ENCODE measurements at places on chromosomes 7 and 10. TPM values are rescaled to one million over a fixed set of nuclear protein-coding genes. Genes with fewer than 3 reads are reported as not detected.

STOX1 gene
- 0.94 TPM for polyA plus RNA-seq

PPP1R17 gene
- polyA plus RNA-seq = not detected

CCNJ gene
- polyA plus RNA-seq = 6.5 TPM

GLI3 gene
- polyA plus RNA-seq = 0.24 TPM

CFAP69 gene
- 1.6 TPM for polyA plus RNA-seq

PIP gene
- not detected for polyA plus RNA-seq

AFAP1L2 gene
- polyA plus RNA-seq = 27.3 TPM

TBXAS1 gene
- polyA plus RNA-seq = 8.8 TPM

MYL10 gene
- not detected for polyA plus RNA-seq

LIPN gene
- not detected for polyA plus RNA-seq

PIK3CG gene
- not detected for polyA plus RNA-seq

DNA sequence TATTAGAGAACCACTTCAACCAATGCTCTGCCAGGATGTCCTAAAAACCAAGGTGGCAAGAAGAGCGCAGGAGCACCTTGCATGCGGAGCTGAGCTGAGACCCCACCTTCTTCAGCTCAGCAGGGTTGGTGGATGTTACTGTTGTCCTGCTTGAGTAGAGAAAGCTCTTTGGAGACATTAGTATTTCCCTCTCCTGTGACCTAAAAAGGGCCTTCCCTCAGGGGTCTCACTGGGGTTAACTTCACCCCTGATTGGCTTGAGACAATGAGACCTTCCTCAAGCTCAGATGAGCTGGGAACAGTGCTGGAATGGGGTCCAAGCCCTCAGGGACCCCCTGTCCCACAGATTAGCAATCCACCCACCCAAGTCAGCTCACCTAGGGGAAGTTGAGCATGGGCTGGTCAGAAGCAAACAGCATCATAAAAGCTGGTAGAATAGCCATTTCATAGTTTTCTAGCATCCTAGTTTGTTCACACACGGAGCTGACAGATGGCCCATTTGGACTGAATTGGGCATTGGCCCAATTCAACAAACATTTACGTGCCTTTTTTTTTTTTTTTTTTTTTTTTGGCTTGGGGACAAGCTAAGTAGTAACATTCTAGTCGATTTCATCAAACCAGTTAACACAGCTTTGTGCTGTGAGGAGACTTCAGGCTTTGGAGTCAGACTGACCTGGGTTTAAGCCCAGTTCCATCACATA, 100.6 kb upstream of the HABP2 start:
- DNase-seq = no peak

DNA sequence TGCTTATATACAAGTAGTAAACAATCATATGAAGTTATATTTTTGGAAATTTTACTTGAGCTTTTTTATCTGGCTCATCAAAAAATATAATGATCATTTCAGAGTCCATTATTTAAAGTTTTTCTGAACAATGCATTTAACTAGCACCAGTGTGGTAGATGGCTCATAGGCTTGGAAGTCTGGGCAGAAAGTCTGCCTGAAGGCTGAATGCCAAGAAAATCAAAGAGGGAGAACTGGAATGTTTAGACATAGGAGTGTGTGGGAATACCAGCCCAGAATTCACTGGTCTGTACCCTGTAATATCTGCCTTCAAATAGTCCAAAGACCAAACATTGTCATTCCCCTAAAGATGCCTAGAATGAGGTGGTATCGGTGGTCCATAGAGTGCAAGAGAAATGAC, 40.3 kb upstream of the ANK3 start:
- no peak for DNase-seq

GRCh38 chr7:112985377-112985987, 101.1 kb downstream of the GPR85 start:
- no peak for DNase-seq

GRCh38 chr7:150803161-150803860, 2.7 kb downstream of the TMEM176A start:
- no peak for DNase-seq

GRCh38 chr10:111150691-111151090, 73.9 kb downstream of the ADRA2A start:
- no peak for DNase-seq

GRCh38 chr7:131068604-131069021, 259.1 kb upstream of the MKLN1 start:
- DNase-seq = peak; percentile 29

GRCh38 chr10:72814099-72814790, 79.3 kb upstream of the OIT3 start:
- DNase-seq = no peak

- DNase-seq = no peak
These were observed 30.4 kb upstream of the JAZF1 start for GRCh38 chr7:28211006-28211405.

- DNase-seq = no peak
These were observed 133.6 kb upstream of the GDF10 start for GRCh38 chr10:47166405-47166777.

GRCh38 chr7:46972205-46972604, 609.7 kb downstream of the TNS3 start:
- no peak for DNase-seq

GRCh38 chr7:22895140-22895827, 72.6 kb upstream of the TOMM7 start:
- DNase-seq = no peak

GRCh38 chr10:88089498-88089897, 226.1 kb downstream of the PTEN start:
- no peak for DNase-seq

DNA sequence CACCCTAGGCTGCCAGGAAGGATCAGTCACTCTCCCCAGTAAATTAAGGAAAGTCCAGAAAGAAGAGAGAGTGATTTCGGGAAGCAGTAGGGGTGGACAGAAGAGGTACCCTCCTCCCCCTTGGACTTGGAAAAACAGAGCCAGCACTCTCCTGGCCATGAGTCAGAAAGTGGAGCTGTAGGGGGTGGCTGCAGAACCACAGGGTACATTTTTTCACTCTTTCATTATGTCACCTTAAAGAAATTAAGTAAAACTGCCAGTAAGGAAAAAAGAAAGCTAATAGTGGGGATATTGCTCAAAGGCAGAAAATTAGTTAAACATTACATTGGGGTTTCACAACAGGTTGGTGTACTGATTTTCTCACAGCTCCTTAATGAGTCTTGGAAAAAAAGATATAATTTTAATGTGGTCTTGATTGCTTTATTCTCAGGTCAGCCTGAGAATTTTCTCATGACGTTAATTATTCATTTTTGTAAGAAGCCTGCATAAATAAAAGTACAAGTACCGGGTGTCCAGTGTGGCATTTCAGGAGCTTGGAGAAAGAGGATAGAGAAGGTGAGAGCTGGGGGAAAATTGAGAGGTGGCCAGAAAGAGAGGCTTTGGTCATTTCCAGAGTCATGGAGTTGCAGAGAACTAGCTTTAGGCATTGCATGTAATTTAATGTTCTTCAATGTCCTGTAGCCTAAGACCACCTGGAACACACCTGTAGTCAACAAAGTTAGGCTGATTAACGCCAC, 23.2 kb upstream of the AOAH start:
- DNase-seq = no peak

- DNase-seq = no peak
These were observed 13.9 kb upstream of the TBATA start for GRCh38 chr10:70799124-70799523.

All from A549 (cell line).